ENCODE measurements at places on chromosomes 4 and X.
A peak's percentile ranks its signal among the peaks of the same experiment; 100 is the strongest.

DNA sequence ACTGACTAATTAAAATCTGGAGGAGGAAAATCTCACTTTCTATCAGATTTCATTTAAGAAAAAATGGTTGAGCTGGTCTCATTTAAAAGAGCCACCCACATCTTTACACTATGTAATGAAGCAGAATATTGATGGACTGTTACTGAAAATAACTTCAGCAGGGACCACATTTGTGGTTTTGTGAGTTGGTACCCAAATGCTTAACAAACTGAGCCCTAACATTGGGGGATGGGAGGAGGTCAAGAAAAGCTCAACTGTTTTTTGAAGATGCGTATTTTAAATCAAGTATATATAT is 30.1 kb downstream of the HOPX start:
- no peak for DNase-seq

DNA sequence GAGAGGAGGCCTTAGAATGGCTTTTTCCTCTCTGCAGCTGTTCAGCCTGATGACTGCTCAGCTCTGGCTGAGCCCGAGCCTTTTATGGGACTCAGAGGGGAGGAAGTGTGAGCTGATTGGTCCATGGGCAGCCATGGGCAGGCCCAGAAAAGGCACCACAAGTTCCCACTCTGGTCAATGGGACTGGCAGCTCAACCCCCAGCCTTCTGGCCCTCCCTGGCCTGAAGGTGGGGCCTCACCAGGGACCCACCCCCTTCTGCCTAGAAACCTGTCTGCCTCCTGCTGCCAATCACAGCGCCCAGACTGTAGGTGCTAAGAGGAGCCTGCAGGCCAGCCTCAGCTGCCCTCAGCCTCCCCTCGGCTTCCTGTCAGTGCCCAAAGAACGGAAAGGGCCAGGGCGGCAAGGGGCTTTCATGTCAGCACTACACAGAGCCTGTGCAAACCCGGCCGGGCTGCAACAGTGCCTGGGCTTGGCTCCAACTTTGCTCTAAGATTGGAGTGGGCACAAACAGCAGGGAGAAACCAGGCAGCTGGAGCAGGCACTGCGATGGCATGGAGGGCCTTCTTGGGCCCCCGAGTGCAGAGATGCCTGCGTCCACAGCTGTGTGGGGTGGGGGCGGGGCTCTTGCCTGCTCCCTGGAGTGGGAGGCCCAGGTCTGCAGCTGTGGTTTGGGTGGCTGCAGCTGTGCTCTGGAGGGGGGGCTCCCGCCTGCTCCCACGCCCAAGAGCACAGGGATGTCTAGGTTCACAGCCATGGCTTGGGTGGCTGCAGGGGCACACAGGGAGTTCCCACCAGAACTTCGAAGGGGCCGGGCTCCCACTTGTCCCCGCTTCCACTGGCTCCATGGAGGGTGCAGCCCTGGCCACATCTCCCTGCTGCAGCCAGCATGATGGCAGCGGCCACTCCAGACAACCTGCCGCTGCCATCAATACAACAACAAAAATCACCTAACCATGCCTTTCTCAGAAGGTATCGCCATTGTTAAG is 92.6 kb downstream of the NXF2 start:
- no peak for DNase-seq

DNA sequence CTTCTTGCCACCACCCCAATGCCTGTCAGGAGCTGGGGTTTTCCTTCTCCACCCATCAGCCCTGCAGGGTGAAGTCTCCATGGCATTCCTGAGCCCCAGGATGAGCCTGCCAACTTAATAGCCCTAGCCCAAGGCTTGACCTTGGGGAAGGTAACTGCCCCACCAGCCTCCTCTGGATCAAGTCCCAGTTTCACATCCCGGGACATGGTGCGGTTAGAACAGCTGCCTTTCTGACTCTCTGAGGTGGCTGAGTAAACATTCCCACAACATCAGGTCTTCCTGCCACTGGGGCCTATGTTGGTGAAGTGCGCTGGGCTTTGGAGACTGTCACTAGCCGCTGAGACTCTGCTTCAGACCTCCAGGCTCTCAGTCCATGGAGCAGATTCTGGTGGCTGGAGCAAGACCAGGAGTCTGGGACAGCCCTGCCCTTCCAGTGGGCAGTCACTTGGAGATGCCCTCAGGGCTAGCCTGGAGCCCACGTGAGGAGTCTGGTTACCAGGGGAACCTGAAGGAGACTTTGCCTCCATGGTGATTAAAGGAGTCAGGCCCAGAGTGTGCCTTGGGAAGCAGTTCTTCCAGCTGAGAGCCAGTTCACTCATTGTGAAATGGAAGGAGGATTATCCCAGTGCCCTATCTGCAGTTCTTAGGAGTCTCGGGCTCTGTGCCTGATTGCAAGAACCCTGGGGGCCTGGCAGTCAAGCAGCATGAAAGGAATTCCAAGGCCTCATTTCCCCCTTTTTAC is 56.8 kb downstream of the SMIM20 start:
- DNase-seq, result no peak

DNA sequence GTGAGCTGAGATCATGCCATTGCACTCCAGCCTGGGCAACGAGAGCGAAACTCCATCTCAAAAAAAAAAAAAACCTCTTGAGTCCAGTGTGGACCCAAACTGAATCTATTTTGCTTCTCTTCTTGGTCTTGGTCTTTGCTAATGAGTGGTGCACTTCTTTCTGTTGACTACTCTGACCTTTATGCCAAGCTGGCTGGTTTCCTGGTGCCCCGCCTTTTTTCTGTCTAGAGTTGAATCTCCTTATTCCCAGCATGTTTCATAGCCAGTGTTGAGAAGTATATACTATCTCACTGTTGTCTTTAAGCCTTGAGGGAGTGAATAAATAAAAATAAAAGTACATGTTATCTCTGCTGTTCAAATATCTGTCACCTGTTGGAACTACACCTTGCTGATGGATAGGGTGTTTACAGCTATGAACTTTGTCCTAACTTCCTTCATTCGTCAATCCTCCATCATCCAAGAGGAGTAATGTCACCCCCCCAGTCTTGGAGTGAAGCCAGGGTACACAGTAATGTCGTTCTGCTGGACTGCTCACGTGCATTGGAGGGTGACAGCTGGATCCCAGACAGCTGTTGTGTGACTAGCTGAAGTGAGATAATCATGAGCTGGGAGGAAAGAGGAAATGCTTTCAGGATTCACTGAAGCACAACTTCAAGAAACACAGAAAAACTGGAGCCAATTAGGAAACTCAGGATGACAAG is 99.3 kb upstream of the PRKG2 start:
- no peak for DNase-seq

GRCh38 chr4:75135068-75135825 is 202.3 kb downstream of the PARM1 start:
- no peak for DNase-seq

DNA sequence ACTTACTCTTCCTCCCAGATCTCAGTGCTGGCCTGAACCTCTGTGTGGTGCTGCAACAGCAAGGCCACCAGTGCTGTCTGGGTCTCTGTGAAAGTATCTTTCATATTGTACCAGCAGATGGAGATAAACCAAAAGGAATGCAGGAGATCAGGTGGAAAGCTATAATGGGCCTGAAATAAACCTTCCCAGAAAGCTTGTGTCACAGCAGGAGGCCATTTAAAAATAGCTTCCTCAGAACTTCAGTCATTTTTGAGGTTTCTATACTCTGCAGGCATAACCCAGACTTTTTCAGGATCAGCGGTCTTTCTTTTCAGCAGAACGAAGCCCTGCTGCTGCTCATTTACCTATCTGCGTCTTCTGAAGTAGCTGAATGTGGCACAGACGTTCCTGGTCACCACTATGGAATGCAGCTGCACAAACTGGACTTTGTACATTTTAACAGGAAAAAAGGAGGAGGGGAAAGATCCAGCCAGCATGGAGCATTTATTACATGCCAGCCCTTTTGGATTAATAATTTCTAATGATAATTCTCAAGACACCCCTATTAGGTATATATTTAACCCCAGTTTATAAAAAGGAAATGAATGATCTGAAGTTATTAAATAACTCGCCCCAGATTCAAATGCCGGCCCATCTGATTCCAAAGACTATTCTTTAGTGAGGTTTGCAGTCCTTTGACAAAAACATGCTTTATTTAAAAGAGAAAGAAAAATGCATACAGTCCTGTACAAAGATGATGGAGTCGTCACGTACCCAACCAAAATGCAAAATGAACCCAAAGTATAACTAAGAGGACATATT is 119.7 kb downstream of the NFKB1 start:
- peak; percentile 52 for DNase-seq

GRCh38 chrX:115060013-115060412 is 42.6 kb upstream of the IL13RA2 start:
- no peak for DNase-seq

GRCh38 chrX:109553862-109554261 is 17.2 kb downstream of the NXT2 start:
- DNase-seq, result no peak

- DNase-seq, result peak; percentile 61
Measured at GRCh38 chr4:87543835-87544461, 14.8 kb upstream of the SPARCL1 start.

GRCh38 chr4:141919649-141920048 is 283.3 kb downstream of the IL15 start:
- no peak for DNase-seq

DNA sequence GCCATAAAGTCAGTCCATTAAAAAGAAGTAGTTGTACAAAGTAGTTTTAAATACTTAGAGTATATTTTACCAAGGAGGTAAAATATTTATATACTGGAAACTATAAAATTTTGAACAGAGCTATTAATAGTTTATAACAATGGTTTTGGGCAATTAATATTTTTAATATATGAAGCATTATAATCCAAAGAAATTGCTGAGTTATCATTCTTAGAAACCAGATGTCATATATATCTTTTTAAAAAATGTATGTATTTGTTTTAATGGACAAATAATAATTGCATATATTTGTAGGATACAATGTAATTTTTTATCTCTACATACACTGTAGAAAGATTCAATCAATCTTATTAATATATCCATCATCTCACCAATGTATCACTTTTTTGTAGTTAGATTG is 207.8 kb downstream of the CXXC4 start:
- DNase-seq, result no peak

- DNase-seq, result no peak
Measured at GRCh38 chrX:41670112-41670511, 18.7 kb upstream of the GPR34 start.

DNA sequence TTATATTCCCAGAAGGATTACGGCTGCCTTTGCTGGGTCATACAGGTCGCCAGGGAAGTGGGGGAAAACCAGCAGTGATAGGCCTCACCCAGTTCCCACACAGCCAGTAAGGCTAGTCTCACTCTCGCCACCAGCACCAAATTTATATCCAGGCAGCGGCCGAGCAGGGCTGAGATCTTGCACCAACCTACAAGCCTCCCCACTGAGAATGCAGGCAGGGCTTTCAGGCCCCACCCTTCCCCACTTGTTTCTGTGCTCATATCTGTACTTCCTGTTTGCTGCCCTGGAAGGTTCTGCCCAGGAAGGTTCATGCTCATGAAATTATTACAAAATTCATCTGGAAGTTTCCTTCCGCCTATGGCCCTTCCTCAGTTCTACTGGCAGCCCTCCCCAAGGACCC is 179.7 kb downstream of the STIM2 start:
- no peak for DNase-seq

- DNase-seq, result no peak
Measured at GRCh38 chrX:13093529-13094140, 49.2 kb upstream of the FAM9C start.

GRCh38 chr4:134278675-134279074 is 77.1 kb upstream of the PABPC4L start:
- no peak for DNase-seq

GRCh38 chrX:3286196-3286945 is 60.1 kb downstream of the MXRA5 start:
- DNase-seq, result peak; percentile 0

- DNase-seq, result no peak
Measured at GRCh38 chr4:158299459-158300007, 89.2 kb downstream of the TMEM144 start.
